ENCODE measurements at places on chromosomes 2 and 18. TPM values are rescaled to one million over a fixed set of nuclear protein-coding genes. Genes with fewer than 3 reads are reported as not detected.

The C2orf15 gene
- total RNA-seq, result 0.58 TPM

The RETREG2 gene
- total RNA-seq, result 76.0 TPM

The SLC11A1 gene
- 0.20 TPM for total RNA-seq

The TRIM43 gene
- 0.07 TPM for total RNA-seq

The SERPINB13 gene
- not detected for total RNA-seq

The GAREM2 gene
- 6.4 TPM for total RNA-seq

The TBR1 gene
- total RNA-seq, result 0.01 TPM

The SLC14A1 gene
- not detected for total RNA-seq

The PRKAG3 gene
- total RNA-seq, result not detected

The DSG4 gene
- not detected for total RNA-seq

The KCTD1 gene
- 32.9 TPM for total RNA-seq

The SLC38A11 gene
- not detected for total RNA-seq

The OTOF gene
- total RNA-seq, result 0.06 TPM

The PLEKHH2 gene
- total RNA-seq, result 3.1 TPM

The HEATR5B gene
- total RNA-seq, result 4.8 TPM

The CAPN14 gene
- total RNA-seq, result not detected

The BABAM2 gene
- 54.1 TPM for total RNA-seq

The CYP27C1 gene
- 4.3 TPM for total RNA-seq
